NCI-H526 (cell line): ENCODE measurements at places on chromosomes 11 and 22.

DNA sequence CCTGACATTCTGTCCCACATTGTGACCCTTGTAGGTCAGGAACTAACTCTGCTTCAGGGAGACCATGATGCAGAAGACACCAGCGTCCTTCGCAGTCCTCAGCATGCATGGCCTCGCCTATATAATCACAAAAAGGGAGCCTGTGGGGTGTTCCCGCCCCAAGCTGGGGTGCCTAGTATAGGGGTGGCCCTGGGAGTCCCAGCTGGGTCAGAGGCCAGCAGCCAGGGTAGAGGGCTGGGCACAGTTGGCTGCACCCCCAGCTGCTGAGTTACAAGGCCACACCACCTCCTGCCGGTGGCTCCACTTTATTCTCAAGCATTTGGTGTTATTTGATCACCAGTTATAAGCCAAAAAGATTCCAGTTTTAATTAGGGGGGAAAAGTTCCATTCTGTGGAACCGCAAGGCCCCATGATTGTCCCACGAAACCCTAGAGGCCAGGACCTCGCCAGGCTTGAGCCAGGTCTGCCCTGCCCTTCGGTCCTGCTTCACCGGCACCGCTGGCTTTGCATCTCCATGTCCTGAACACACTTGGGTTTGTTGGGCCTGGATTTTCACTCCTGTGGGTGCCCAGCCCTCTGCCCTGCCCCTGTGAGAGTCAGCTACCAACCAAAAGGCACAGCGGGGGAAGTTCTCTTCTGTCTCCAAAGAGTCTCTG lies 15.0 kb upstream of the GNB1L start:
- no peak for DNase-seq

DNA sequence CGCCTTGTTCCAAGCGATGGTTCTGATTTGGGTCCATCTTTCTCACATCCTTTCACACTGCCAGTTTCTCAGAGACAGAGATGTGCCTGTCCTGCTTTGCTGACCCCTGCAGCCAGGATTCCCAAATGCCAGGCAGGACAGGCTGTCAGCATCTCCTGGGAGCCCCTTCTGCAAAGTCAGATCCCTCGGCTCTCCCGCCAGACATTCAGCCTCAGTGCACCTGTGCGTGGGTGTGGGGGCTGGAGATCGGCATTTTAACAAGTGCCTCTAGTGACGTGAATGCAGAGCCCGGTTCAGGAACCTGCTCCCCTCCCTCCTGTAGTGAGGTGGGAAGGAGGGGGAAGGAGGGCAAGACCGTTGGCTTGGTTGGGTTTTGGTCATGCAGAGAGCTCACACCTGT lies 108.9 kb upstream of the FGF3 start:
- DNase-seq = no peak

DNA sequence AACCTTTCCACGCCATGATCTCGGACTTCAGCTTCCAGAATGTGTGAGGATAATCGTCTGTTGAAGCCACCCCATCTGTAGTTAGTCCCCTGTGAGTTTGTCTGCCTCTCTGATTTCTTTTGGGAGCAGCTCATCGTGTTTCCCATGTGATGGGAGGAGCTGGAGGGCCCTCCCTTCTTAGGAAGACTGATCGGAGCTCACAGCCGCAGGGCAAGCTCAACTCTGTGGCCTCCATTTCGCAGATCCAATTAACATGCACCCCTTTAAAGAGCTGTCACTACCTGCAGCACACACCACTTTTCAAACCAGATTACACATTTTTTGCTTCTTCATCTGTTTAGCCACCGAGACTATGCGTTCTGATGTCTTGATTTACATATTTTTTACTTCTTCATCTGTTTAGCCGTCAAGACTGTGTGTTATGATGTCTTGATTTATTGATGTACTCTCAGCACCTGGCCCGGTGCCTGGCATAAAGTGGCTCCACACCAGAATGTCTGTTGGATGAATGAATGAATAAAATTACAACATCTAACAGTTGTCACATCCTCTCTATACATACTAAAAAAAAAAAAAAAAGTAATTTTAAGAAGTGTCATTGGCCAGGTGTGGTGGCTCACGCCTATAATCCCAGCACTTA lies 14.9 kb upstream of the PPFIA1 start:
- DNase-seq = no peak

DNA sequence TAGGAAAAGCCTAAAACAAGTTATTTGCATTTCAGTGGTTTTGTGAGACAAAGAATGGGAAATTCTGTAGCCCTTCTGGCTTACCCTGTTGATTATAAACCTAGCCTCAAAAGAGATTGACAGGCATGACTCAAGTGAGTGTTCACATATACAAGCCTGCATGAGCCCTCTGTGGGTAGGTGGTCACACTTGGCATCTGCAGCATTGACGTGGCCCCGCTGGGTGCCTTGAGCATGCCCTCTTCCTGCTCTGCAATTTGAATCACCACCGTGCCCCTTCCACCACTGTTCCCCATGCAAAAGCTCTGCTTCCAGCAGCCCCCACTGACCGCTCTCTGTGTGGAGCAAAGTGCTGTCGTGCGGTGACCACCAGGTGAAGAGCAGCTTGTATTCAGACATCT lies 21.0 kb upstream of the ADSL start:
- DNase-seq = no peak

DNA sequence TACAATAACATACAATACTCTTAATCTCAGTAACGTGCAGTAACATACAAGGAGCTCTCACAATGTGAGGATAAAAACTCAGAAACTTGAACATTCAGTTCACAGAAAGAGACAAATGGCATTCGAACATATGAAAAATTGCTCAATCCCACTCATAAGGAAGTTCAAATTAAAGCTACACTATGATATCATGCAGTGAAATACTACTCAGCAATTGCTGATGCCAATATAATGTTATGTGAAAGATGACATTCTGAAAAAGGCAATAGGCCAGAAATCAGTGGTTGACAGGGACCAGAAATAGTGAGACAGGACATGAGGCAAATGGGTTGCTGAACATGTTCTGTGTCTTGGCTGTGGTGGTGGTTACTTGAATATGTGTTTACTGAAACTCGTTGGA lies 33.7 kb upstream of the PITPNB start:
- DNase-seq = no peak

DNA sequence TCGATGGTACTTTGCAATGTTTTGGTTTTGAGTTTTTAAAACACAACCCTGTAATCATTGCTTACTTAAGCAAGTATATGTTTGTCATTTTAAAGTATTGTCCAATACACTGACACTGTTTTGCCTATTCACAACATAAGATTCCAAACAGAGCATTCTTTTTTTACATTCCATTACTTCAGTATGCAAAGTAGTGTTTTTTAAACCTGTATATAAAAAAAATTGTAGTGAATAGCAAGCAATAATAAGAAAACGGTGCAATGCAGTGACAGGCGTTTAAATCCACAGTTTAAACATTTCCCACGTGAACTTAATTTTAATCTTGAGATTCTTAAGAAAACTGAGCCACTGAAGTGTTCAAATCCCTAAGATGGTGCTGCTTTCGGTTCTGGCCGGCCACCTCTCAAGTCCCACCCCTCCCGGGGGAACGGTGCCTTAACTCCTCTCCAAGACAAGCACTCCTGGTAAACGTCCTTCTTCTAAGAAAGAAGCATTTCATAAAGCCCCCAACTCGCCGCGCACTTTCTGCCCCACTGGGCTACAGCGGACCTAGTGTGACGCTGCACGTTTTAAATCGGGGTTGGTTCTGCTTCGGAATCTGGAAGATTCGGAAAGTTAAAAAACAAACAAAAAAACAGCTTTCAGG lies 2.9 kb downstream of the PGR start:
- no peak for DNase-seq

GRCh38 chr22:36463783-36464184 lies 17.7 kb downstream of the TXN2 start:
- no peak for DNase-seq

DNA sequence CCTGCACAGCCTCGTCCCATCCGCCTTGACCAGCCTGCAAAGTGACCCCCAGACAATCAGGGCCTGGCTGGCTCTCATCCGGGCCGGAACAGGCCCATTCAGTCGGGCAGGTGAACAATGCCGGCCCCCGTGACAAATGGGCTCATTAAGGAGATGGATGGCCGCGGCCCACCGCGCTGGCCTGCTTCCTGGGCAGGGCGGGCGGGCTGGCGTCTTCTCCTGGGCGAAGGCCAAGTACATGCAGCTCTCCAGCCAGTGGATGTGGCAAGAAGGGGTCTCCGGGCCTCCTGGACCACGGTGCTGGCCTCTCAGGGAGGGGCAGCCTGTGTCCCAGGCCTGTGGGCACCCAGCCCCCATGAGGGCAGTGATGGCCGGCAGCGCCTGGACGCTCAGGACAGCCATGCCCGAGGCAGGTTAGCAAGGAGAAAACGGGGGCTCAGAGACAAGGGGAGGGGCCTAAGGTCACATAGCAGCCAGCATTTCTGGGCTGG lies 1022.8 kb downstream of the BRD1 start:
- no peak for DNase-seq

GRCh38 chr22:50112151-50113118 lies 22.6 kb downstream of the MOV10L1 start:
- DNase-seq = no peak

GRCh38 chr22:25876871-25877270 lies 134.9 kb downstream of the MYO18B start:
- no peak for DNase-seq

DNA sequence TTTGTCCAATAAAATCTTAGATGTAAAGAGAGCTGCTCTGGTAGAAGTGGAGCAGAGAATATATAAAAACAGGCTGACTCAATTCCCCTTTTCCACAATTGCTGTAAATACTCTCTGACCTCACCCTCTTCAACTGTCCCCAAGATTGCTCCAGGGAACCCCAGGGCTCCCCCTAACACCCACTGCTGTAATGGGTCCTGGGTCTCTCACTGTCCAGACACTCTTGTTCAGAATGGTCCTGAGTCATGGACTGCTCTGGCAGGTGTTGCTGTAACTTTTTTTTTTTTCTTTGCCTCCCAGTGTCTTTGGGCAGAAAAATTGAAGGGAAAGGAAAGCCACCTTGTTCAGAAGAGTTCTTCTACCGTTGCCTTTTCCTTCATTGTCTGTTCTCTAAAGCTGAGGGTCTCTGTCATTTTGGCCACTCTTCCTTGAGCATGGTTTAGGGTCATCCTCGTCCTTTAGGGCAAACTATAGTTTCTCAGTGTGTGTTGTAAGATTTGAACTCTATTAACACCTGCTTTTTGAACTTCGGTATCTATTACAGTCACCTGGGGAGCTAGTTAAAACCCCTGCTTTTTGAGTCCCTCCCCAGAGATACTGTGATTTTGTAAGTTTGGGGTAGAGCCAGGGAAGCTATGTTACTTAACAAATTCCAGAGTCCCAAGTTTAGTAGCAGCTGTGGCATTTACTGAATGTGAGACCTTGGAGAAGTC lies 209.5 kb downstream of the NAV2 start:
- no peak for DNase-seq

DNA sequence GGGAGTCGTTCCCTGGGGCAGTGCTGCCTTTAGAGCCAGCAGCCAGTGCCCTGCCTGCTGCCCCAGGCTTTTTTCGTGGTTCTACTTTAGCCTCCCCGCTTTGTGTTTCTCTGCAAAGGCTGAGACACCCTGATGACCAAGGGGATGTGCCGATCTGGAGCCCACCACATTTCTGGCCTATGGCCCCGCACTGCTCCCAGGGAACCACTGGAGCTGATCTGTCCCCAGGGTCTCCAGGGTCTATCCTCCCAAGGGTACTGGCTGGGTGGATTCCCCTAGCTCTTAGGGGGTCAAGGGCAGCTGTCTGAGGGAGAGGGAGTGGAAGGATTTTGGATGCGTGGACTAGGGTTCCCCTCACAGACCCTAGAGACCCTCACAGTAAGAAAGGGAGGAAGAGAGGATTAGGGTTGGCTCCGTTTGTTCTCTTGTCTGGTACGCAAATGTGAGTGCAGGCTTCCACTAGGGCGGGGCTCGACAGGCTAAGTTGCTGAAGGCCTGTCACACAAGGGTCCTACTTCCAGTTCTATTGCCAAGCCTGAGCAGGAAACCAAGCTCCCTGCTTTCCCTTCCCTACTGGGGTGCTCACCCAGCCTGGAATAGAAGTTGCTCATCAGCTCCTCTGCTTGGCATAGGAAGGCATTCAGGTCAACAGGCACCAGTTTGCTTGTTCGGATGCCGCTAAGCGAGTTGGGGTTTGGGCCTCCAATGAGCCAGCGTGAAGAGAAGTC lies 19.3 kb downstream of the TREH start:
- DNase-seq = peak; percentile 83

GRCh38 chr22:50621356-50621880 lies 6.5 kb downstream of the ARSA start:
- DNase-seq = no peak

- no peak for DNase-seq
These were observed 6.6 kb upstream of the MS4A18 start for GRCh38 chr11:60717956-60718355.

GRCh38 chr11:12110714-12111548 lies 541 bp downstream of the MICAL2 start:
- DNase-seq = peak; percentile 66

- DNase-seq = no peak
These were observed 38.6 kb upstream of the NOX4 start for GRCh38 chr11:89529626-89530380.
